ENCODE measurements at places on chromosomes 2 and 18. TPM values are rescaled to one million over a fixed set of nuclear protein-coding genes. Genes with fewer than 3 reads are reported as not detected.

DUSP19 gene
- 0.88 TPM for polyA plus RNA-seq

TMEM178A gene
- not detected for polyA plus RNA-seq

LHCGR gene
- not detected for polyA plus RNA-seq

RIT2 gene
- not detected for polyA plus RNA-seq

NEU2 gene
- not detected for polyA plus RNA-seq

HNRNPLL gene
- 11.5 TPM for polyA plus RNA-seq

STPG4 gene
- polyA plus RNA-seq, result not detected
